Liver (tissue), 10 donors: ENCODE measurements at places on chromosomes 13 and 19. TPM values are rescaled to one million over a fixed set of nuclear protein-coding genes. Genes with fewer than 3 reads are reported as not detected.

DNA sequence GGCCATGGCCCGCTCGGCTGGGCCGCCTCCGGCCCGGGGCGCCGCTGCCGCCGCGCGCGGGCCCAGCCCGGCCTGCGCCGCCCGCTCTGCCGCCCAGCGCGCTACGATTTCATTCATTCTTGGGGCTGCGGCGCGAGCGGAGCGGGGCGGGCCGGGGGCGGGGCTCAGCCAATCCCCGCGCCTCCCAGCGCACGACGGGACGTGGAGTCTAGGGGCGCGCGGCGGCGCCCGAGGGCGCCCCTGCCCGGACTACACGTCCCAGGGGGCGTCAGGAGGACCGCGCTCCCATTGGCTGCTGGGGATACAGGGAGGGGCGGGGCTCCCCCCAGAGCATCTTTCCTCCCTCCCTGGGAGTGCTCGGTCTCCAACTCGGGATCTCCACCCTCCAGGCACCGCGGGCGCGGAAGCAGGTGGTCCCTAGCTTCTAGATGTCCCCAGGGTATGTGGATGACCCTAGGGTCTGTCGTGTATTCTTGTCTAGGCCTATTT lies 5.6 kb upstream of the DPF1 start:
- no peak for DNase-seq

DNA sequence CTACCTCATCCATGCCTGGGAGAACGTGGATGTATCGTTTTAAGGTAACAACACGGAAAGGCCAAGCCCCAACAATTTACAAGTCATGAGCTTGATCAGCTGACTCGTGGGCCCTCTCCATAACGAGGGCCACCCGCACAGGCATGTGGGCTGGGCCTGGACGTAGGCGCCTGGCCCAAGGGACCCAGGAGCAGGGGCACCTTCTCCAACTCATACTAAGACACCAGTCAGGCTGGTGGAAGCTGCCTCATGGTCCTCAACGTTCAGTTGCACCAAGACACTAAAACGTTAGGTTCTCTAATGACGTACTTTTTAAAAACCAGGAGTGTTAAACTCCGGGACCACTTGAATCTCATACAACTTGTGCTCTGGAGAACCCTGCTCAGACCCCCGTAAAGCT lies 21.8 kb upstream of the EIF3G start:
- no peak for DNase-seq

DNA sequence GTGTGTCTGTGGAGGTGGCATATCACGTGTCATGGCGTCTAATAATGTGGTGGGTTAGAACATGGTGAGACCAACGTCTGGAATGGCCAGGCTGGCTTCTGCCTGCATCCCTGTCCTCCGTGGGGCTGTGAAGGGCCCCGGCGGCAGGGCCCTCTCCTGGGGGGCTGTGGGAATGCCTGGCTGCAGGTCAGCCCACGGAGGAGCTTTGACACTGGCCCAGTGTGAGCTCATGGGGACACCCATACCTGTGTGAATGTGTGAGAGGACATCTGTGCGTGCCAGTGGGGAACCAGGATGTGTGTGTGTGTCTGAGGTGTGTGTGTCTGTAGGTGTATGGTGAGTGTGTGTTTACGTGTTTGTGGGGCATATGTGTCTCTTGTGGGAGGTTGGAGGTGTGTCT lies 300.1 kb downstream of the TEX29 start:
- no peak for DNase-seq

- DNase-seq: no peak
Observed at GRCh38 chr13:83449668-83450395, 432.4 kb downstream of the SLITRK1 start.

DNA sequence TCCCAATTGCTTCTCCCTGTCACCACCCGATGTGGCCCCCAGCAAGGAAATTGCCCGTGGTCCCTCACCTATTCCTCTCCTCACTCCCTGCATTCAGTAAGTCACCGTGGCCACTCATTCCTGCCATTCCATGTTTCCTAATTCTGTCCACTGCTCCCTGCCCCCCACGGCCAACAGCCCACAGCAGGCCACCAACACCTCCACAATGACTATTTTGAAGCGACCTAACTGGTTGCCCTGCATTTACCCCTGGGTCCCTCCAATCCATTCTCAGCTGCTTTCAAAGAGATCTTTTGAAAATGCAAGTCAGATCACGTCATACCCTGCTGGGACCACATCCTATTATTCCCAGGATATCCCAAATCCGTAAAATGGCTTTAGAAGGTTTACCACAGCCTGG lies 210.4 kb downstream of the DCLK1 start:
- DNase-seq: no peak

- DNase-seq: no peak
Observed at GRCh38 chr13:111549464-111549863, 229.0 kb downstream of the TEX29 start.

DNA sequence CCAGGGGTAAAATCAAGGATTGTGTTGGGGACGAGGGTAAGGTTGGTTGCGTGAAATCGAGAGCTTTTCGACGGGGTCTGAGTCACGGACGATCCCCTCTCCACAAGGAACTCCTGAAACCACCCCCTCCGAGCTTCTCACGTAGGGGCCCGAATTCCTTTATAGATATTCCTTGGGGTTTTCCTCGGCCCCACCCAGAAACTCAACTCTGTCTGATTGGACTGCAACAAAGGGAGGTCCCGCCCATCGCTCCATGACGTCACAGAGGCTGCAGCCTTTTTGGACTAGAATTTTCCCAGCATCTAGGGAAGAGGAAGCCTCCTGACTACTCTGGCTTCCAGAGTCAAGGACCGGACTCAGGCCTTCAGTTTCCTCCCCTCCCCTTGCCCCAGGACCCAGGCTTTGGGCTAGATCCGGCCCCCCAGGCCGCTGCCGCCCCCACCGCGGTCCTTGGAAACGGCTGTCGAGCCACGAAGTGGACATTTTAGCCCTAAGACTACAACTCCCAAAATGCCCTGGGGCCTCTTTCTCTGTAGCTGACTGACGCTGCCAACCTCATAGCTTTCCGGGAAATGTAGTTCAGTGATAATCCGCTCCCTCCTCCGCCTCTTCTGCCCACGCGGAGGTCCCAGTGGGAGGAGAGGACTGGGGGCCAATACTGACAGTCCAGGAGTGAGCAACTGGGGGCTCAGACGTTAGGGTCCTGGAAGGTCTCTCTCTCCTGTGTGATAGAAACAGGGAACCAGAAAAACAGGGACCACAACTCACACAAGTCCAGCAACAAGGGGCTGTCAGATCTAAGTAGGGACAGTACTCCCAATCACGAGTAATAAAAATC lies at the start of gene IZUMO1:
Gene IZUMO1 (minus strand): TSS at position 172 of the 838 bp plus-strand sequence. CDS start 1,050 bp downstream, outside the sequence.
- peak; percentile 89 for DNase-seq

GRCh38 chr19:17075864-17076542 lies 426 bp downstream of the MYO9B start:
- peak; percentile 47 for DNase-seq

GRCh38 chr13:40679480-40679985 lies 13.1 kb upstream of the FOXO1 start:
- no peak for DNase-seq

- no peak for DNase-seq
Observed at GRCh38 chr13:44197791-44198770, 175.5 kb upstream of the SERP2 start.

DNA sequence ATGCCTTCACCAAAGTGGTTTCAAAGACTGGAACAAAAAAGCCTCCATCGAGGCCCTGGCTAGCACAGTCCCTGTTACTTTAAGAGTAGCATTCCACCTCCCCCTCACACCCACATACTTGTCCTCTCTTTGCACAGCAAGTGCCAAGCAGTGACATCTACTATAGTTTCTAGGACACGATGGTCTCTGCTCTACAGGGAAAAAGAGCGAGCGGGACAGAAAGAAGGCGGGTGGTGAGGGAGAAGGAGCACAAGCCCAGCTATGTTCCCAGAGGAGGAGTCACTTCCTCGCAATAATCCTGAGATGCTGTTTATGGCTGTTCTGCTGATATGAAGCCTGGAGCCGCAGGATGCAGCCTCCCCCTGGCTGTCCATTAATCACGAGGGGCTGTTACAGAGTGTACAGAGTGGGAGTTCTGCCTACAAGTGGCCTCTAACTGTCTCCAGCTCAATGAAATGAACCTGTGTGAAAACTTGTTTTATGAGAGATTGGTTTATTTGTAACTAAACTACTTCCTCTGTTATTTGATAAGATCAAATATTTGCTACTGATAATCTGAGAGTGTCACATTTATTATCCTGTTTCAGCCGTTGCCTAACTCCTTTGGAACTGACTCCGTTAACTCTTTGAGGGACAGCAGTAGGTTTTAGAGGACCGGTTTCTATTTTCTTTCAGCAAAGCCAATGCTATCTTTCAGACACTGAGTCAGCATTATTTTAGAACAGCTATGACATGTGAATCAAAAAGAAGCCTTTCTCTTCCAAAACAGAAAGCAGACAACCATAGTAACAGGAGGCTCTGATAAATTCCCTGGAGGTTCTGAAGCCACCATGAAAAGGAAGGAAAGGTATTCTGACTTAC lies 208.0 kb downstream of the SPRY2 start:
- DNase-seq: peak; percentile 38

DNA sequence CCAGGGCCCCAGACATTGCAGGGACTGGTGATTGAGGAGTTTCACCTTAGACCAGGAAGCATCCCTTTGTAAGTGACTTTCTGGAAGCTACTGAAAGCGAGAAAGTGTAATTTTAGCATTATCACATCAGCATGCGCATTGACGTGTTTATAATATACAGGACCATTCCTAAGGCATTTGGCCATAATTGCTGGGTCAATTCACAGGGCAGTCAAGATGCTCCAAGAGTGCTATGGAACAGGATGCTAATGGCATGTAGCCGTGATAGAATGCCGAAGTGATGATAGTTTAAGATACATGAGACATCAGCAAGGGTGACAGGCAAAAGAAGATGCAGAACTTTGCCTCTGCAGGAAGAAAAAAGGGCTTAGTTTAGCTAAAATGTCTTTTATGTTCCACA lies 347.6 kb upstream of the NBEA start:
- DNase-seq: no peak

GRCh38 chr19:19530889-19531288 lies 2.2 kb downstream of the YJEFN3 start:
- DNase-seq: no peak

- no peak for DNase-seq
Observed at GRCh38 chr19:41997851-41998229, 3.8 kb upstream of the ATP1A3 start.

DNA sequence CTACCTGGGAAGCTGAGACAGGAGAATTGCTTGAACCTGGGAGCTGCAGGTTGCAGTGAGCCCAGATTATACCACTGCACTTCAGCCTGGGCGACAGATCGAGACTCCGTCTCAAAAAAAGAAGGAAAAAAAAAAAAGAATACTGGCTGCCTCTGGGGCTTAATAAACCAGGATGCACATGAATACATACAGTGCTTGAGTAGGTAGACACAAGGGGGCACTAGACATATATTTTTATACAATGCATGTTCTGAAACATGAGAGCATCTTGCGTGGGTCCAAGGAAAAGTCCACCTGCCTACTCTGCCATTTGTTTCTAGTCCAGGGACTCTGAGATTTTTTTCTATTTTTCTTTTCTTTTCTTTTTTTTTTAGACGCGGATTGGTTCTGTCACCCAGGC lies 31.2 kb downstream of the KEAP1 start:
- DNase-seq: no peak

DNA sequence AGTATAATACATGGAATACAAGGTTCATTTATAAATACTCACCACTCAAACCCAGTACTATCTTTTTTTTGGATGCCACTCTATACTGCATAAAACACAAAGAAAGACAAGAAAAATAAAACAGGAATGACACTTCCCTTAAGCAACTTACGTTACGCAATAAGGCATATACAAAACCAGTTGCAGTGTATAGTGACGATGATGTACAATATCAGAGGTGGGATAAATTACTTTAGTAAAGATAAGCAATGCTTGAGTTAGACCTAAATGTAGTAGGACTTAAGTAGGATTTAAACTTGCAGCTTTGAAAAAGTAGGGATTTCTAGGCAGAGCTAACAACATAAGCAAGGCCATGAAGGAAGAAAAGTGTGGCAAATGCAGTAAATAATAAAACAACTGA lies 374.9 kb downstream of the SPRY2 start:
- no peak for DNase-seq

- DNase-seq: no peak
Observed at GRCh38 chr19:18294467-18294864, 13.0 kb upstream of the JUND start.

GRCh38 chr13:26727633-26728032 lies 33.0 kb downstream of the GPR12 start:
- no peak for DNase-seq

DNA sequence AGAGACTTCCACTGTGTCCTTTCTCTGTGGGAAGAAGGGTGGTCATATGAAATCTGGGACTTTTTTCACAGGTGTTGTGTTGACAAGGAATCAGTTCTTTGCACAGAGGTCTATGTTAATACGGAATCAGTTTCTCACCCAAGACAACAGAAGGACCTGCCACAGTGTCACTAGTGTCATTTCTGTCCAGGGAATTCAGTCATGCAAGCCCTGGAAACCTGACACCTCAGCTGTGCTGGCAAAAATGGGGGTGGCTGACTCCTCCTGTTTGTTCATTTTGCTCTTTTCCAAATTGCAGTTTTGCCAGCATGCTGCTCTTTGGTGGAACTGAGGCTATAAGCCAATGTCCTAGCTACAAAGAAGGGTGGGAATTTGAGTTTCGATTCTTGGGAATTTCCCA lies 49.8 kb upstream of the ESD start:
- no peak for DNase-seq

DNA sequence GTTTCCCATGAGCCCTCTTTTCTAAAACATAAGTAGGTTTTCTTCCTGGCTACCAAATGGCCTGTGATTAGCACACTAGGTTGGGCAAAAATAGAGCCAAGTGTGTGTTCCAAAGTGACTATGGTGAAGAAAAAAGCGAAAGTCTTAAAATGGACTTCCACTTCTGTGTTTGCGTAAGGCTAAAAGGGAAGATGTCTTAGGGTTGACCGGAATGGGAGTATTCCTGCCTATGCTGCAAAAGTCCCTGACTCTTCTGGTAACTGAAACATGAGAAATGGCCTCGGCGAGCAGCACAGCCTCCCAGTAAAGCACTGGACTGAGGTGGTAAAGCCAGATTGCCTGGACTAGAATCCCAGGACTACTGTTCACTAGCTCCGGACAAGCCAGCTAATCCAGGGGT lies 2.4 kb upstream of the FPR1 start:
- DNase-seq: no peak

- DNase-seq: no peak
Observed at GRCh38 chr19:6877766-6878165, 9.6 kb upstream of the ADGRE1 start.

The ACP5 gene
- total RNA-seq: 30.5 TPM

The CAPS gene
- 2.1 TPM for total RNA-seq

The KPNA3 gene
- 20.2 TPM for total RNA-seq

The ZNF575 gene
- 0.08 TPM for total RNA-seq

The PLK5 gene
- total RNA-seq: not detected

The MADCAM1 gene
- 0.23 TPM for total RNA-seq

The NRTN gene
- 3.3 TPM for total RNA-seq

The ADAMTS10 gene
- total RNA-seq: 10.1 TPM

The ZNF667 gene
- total RNA-seq: 1.3 TPM

The DIRAS1 gene
- 0.08 TPM for total RNA-seq

The CYP2S1 gene
- 1.4 TPM for total RNA-seq

The OR10H5 gene
- not detected for total RNA-seq
